ENCODE measurements at places on chromosomes 12 and 14.

DNA sequence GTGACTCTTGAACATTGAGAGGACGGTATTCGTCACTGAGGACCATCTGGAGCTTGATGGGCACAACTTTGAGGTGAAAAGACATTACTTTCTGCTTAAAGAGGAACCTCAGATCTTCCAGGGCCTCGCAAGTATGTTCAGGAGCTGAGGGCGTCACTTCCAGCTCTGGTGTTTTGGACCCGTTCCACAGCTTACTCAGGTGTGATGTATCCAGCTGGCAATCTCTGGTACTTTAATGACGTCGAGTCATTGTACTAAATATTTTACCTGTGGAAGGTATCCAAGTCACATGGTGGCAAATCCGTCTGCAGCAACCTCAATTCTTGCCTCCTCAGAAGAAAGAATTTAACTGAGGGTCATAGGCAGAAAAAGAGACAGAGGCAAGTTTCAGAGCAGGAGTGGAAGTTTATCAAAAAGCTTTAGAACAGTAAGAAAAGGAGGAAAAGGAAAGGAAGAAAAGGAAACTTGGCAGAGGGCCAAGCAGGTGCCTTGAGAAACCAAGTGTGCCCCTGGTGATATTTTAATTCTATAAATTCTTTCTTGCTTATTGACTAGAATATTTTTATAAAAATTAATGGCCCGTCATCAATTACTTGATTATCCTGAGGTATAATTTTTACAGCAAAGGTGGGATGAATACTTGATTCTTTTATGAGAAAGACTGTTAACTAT lies 250.6 kb downstream of the AEBP2 start:
- no peak for DNase-seq

GRCh38 chr14:68664225-68664681 lies 128.6 kb downstream of the ZFP36L1 start:
- DNase-seq, result no peak

GRCh38 chr12:103350116-103350515 lies 145.7 kb downstream of the C12orf42 start:
- DNase-seq, result no peak

GRCh38 chr12:98894412-98895085 lies 249.5 kb downstream of the APAF1 start:
- no peak for DNase-seq

DNA sequence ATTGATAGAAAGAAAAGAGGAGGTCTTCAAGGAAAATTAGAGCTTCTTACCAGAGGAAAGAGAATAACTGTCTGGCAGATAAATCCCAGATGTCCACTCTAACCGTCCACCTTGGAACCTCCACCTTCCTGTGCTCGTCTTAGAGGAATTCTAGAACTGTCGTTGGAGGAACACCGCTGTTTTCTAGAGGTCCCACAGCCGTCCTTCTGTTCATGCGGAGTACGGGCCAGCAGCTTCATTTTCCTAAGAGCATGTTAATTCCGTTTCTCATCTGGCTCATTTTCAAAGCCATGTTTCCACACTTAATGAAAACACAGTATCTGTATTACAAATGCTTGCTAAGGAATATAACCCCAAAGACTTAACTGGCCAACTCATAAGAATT lies 107.9 kb upstream of the ESRRB start:
- no peak for DNase-seq

DNA sequence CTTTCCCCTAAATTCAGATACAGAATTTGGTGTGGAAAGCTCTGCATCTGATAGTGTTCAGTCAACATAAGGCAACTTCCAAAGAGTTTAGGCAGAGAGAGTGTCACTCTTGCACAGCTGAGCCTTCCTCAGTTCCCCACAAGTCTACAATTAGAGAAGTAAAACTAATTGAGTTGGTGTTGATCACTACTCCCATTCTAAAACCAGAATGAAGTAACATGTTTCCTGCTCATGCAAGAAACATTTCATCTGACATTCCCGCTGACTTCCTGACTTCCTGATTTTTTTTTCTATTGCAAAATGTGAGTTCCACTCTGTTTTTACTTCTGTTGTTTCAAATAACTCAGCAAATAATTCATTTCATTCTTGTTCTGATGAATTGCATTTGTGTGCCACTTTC lies 271.0 kb downstream of the ALG10B start:
- no peak for DNase-seq

- DNase-seq, result no peak
Measured at GRCh38 chr12:55663391-55663790, 26.7 kb downstream of the OR10P1 start.

GRCh38 chr12:71478270-71478669 lies 38.7 kb downstream of the LGR5 start:
- DNase-seq, result no peak

- DNase-seq, result no peak
Measured at GRCh38 chr14:81344481-81345160, 55.5 kb downstream of the STON2 start.

DNA sequence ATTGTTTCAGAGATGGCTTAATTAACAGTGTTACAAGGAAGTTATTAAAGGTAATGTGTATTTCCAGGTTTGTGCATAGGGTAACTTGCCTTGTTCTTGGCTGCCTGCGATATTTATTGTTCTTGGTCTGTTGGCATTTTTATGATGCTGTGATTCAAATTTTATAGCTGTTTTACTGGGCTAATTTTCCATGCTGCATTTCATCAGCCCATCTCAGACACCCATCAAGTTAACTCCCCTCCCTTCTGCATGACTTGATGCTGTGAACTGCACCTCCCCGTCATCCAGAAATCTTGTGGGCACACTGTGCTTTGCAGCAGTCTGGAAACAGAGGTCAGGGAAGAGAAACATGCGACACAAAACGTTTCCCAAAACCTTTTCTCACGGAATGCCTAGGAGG lies 1049.2 kb downstream of the AACS start:
- DNase-seq, result no peak

DNA sequence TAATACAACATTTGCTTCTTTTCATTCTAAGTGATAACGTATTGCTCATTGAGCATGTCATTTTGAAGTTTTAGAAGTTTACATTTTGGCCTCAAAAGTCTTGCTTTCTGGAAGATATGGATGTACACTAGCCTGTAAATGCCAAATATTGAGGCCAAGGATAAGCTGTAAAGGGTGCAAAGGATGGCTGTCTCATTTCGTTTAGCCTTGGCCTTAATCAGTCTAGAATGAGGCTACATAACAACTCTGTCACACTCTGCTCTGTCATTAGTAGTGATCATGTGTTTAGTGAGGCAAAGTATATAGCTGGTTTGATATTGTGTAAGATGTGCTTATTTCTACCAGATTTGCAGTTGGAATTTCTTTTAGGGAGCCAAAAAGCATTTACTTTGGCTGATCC lies 344.5 kb downstream of the TMTC2 start:
- DNase-seq, result no peak

DNA sequence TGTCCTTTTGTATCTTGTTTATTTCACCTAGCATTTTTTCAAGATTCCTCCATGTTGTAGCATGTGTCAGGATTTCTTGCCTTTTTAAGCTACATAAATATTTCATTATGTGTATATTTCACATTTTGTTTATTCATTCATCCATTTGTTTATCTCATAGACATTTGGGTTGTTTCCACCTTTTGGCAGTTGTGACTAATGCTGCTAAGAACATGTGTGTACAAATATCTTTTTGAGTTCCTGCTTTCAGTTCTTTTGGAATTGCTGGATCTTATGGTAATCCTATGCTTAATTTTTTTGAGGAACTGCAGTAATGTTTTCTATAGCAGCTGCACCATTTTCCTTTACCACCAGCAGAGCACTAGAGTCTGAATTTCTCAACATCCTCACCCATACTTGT lies 62.4 kb downstream of the SCN8A start:
- no peak for DNase-seq

DNA sequence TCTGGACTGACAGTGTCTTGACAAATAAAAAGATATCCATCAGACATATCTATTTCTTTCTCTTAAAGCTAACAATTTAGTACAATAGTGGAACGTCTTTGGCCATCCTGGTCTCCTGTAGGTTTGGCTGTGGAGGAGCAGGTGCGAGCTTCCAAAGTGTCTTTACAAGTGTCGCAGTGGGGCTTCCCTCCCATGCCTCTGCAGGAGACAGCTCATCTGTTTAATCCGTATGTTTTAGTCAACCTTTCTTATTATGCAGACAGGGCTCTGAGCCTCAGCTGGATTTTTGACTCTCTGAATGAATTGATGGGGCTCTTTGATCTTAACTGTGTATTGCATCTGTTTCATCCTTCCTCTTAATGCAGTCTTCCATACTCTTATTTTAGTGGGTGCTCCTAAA lies 57.5 kb downstream of the RMST start:
- DNase-seq, result no peak

GRCh38 chr12:10739157-10740118 lies 16.3 kb upstream of the YBX3 start:
- no peak for DNase-seq

GRCh38 chr12:70556179-70556869 lies 80.9 kb downstream of the PTPRB start:
- DNase-seq, result no peak

DNA sequence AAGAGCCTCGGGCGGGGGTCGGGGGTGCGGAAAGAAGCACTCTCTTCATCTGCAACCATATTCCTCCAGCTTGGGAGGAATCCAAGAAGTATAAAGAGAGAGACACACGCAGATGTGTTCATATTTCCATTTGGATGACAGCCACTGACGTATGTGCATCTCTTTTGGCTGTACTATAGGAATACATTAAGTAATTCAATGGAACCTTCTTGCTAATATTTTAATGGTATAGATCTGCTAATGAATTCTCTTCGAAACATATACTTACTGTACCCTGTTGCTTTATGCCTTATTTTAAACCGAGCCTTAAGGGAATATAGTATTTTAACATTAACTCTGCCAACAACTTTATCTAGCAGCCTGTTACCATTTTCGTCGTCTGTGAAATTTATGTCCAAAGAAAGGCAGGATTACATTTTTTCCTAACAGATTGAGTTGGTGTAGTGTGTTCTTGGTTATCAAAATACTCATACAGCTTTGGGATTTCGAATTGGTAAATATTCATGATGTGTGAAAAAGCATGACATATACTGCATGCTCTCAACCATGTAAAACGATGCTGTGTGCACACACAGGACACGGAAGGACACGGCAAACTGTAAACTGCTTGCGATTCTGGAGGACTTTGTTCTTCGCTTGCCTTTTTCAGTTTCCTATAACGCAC lies 84.5 kb downstream of the CCDC88C start:
- no peak for DNase-seq

GRCh38 chr12:65799331-65799730 lies 25.0 kb upstream of the HMGA2 start:
- no peak for DNase-seq

DNA sequence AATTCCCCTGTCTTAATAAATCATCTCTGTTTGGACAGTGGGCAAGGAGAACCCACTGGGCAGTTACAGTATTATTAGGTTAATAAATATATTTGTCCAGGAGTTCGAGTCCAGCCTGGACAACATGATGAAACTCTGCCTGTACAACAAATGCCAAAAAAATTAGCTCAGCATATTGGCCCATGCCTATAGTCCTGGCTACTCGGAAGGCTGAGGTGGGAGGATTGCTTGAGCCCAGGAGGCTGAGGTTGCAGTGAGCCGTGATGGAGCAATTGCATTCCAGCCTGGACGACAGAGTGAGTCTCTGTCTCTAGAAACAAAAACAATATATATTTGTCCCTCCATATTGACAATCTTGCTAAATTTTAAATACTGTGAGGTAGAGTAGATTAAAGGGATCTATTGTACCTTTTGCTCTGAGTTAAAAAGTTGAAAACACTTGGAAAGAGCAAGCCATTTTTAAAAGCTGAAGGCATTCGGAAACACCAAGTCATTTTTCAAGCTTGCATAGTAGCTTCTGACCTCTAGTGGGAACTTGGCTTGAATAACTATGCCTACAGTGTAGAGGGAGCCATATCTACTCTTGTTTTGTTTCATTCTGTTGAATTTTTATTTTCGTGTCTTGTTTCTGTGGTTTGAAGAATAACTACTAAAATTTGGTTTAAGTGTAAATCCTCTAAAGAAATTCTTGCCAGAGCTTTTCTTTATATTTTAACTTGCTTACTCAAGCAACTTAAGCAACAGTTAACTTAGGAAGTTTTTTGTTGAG lies 14.6 kb upstream of the EEA1 start:
- no peak for DNase-seq

DNA sequence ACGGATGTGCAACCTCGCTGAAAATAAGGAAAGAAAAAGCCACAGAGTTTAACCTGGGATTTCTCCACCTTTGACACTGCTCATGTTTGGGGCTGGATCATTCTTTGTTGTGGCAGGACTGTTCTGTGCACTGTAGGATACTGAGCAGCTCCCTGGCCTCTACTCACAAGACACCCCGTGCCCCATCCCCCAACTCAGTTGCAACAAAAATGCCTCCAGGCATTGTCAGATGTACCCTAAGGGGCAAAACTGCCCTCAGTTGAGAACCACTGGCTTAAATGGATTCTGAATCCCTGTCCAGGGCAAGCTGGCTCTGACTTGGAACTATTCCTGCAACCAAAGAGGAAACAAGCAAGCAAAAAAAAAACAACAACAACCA lies 2.1 kb downstream of the GLTP start:
- no peak for DNase-seq
